ENCODE measurements at places on chromosomes 1 and 21.

GRCh38 chr1:214660190-214660589, 57.2 kb downstream of the CENPF start:
- no peak for DNase-seq

DNA sequence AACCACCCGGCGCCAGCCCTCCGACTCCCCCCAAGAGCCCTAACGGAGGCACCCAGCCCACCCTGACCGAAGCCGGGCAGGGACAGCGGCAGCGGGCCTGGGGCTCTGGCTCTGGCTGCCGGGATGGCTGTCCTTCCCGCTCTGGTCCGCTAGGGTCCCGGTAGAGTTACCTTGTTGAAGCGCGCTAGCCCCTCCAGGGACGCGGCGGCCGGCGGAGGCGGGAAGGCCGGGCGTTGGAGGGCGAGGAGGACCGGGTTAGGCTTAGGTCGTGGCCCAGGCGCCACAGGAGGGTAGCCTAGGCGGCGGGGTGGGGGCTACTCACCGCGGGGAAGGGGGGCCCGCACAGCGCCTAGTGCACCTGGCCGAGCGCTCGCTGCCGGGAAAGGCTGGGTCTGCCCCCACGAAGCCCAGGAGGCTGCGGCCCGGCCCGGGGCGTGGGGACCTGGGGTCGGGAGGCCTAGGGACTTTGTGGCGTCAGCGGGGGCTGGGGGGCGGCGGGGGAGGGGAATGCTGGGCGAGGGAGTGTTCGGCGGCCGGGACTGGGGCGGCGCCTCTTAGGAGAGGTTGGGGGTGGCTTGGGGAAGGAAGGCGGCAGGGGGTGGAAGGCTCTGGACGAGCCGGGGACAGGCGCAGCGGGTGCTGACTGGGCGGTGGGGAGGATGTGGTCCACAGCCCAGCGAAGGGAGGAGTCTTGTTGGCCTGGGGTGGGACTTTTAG, at the start of gene TRIM17:
TRIM17 (minus strand) TSS at position 645 of the 717 bp plus-strand sequence. CDS start 1,789 bp downstream, outside the sequence.
- no peak for DNase-seq

- DNase-seq = no peak
Measured at GRCh38 chr1:29279406-29279805, 43.1 kb downstream of the PTPRU start.

DNA sequence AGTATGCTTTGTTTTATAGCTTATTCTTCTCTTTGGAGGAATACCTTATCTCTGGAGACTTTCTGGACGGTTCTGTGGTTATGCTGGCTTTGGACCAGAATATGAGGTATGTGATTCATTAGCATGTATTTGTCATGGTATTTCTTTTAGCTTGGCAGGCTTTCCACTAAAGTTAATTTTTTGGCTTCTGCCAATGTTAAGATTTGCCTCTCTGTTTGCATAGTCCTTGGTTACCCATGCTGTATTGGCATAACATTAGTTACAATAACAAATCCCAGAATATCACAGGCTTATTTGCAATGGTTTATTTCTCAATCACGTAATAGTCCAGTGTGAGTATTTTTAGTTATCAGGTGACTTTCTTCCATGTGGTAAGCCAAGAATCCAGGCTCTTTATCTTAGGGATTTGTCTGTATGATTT, 9.7 kb downstream of the ZMPSTE24 start:
- no peak for DNase-seq

- DNase-seq = no peak
Measured at GRCh38 chr1:5755552-5756125, 236.6 kb downstream of the NPHP4 start.

DNA sequence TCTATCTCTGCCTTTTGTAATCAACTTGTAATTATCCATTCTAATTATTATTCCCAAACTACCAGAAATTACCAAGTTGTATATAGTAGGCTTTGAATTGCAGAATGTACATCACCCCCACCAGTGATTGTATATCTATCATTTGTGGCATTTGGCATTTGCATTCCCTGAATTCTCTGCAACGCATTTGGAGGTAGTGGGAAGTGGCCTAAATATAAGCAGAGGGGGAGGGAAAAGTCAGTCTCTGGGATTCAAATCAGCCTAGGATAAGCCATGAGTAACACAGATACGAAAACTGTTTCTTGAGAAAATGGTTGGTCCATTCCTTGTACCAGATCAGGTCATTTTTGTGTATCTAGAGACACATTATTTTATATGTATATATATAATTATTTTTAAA, 20.7 kb downstream of the DDX20 start:
- DNase-seq = no peak

- DNase-seq = no peak
Measured at GRCh38 chr1:185244015-185244747, 72.9 kb downstream of the IVNS1ABP start.

- DNase-seq = no peak
Measured at GRCh38 chr1:53061859-53062707, at the start of gene PODN. Gene PODN (plus strand): TSS chr1:53062213. CDS start chr1:53069856, 7,643 bp downstream.

GRCh38 chr1:167186771-167187170, 33.9 kb upstream of the POU2F1 start:
- DNase-seq = no peak

DNA sequence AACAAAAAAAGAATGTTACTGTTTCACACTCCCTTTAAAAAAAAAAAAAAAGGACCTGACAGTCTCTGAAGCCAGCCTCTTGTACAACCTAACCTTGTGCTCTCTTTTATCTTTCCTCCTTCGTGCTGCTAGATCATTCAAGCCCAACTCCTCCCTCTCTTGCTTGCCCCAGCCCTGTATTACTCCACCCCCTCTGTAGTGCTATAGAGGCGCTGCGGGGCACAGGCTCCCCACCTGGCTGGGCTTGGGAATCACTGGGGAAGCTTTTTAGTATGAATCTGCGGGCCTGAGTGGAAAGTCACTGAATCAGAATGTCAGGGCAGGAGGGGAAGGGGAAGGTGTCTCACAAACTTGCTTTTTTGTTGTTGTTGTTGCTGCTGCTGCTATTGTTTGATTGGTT, 383.7 kb upstream of the CAMK1G start:
- DNase-seq = no peak

GRCh38 chr1:200837931-200838571, 34.7 kb upstream of the GPR25 start:
- DNase-seq = no peak

DNA sequence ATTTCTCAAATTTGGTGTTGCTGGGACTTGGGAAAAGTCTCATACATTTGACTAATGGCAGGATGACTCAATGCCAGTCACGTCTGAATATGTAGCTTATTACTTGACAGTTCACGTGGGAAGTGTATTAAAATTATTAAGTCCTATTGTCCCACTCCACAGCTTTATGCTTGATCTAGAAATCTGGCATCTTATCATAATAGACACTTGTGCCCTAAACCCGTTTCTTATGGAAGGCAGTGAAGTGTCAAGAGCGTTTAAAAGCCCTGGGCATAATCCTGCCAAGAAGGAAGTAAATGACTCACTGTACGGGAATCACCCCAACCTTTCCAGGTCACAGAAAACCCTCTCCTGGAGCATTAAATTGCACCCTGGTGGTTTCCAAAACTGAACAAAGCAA, 207.4 kb downstream of the APP start:
- DNase-seq = no peak

All from T-helper 1 cell (primary cell).